ENCODE measurements at places on chromosomes 4 and X.

DNA sequence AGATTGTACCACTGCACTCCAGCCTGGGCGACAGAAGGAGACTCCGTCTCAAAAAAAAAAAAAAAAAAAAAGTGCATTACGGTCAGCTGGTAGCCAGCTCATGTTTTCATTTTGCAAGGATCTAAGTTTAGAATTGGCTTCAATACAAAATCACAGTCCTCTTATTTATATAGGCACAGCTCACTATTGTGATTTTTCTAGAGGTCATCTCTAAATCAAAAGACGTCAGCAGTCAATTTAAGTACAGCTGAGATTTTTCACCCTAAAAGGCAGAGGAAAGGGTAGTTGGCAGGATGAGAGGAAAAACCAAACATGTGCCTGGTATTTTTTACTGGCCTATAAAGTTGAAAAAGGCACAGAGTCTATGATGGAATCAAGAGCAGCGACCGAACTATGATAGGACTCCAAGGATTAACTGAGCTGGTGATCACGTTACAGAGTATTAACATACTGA lies 30.8 kb downstream of the ASB5 start:
- DNase-seq, result no peak

- no peak for DNase-seq
These were observed 29.8 kb upstream of the PTCHD1 start for GRCh38 chrX:23304881-23305280.

DNA sequence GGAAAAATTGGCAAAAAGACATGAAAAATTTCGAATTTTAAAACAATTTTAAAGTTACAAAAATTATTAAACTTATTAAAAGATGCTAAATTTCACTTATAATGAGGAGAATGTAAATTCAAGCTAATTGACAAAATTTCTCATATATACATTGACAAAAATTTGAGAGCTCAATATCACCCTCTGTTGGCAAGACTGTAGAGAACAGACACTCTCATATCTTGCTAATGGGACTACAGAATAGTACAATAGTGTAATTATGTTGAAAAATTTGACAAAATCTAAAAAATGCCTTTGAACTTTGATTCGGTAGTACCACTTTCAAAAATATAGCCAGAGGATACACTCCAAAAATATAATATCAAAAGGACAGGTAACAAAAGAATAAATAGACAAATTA lies 29.8 kb downstream of the DCAF8L2 start:
- no peak for DNase-seq

DNA sequence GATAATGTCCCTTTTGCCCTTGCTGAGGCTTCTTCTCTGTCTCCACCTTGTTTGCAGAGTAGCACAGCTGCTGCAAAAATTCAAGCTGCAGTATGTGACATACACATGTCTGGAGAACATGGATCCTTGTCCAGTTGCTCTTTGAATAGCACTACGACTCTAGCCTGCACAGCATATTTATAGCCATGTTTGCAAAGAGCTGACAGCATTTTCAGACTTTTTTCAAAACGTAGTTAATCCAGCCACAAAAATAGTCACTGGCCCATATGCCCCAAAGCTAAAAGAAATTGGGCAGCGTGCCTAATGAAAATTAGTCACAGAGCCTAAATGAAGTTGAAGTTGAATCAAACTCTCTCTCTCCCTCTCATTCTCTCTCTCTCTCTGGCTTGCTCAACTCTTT lies 17.5 kb downstream of the SLC16A2 start:
- no peak for DNase-seq

- no peak for DNase-seq
These were observed 100.5 kb upstream of the GPR34 start for GRCh38 chrX:41588271-41588670.

DNA sequence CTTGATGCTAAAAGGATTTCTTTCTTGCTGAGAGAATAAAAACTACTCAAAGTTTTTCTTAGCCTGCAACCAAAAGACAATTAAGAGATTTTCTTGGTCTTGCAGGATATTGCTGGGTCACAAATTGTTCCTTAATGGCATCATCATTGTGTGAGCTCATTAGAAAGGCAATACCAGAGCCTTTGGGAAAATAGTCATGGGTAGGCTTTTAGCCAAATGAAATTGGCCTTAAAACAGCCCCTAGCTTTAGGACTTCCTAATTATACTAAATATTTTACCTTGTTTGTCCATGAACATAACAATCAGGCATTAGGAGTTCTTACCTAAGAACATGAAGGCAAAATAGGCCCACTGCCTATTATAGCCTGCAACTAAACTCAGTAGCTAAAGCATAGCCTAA lies 10.4 kb upstream of the FAM13A start:
- DNase-seq, result no peak

DNA sequence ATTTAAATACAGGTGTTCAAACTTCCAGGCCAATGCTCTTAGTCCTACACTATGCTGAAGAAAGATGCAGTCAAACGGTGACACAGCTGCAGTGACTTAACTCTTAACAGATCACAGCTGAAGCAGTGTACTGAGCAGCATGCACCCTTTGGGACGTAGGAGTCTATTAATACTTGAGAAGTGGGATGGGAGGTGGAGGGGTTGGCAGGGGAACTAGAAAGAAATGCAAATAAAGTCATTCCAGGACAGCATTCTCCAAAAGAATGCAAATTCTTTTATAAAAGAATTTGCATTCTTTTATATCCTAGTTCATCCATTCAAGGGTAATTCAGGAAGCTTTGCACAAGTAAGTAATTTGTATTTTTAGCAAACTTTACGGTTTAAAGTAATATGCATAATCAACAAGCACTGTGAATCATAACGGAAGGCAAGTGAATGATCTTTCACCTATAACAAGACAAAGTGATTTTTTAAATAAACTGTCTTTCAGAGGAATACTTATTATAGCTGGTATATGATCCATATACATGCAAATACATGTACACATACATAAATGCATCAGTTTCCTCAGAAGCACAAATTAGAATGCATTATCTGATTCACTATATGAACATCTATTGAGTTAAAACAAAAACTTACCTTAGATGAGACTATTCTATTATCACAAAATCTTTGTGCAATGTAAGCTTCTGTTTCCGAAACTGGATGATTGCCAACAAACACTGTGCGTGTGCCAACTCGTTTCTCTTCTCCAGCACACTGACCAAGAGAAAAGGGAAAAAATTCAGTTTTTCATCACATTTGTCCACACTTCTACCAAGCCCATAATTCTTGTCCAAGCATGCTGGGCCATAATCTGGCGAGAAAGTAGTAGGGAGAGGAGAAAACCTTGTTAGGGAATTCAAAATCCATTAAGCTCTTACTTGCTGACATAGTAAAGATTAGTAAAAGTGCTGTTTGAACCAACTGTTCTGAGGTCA lies 106.5 kb downstream of the ATP11C start:
- DNase-seq, result no peak

DNA sequence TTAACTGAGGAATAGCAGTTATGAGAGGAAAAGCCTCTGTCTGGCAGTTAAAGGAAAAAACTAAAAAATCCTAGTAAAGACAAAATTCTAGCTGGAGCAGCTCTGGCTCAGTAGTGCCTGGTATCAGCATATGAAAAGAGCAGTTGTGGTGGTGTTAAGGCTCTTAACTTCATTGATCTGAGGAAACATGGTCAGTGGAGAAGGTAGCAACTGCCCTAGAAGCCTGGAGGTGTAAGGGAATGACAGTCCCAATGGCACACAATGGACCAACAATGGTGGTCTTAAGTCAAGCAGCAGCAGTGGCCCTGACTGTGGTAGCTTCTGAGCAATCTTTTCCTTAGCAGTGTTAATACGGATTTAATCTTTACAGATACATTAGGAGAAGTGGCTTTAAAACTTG lies 189.6 kb upstream of the POF1B start:
- no peak for DNase-seq

GRCh38 chr4:20095805-20096541 lies 155.7 kb upstream of the SLIT2 start:
- DNase-seq, result no peak

DNA sequence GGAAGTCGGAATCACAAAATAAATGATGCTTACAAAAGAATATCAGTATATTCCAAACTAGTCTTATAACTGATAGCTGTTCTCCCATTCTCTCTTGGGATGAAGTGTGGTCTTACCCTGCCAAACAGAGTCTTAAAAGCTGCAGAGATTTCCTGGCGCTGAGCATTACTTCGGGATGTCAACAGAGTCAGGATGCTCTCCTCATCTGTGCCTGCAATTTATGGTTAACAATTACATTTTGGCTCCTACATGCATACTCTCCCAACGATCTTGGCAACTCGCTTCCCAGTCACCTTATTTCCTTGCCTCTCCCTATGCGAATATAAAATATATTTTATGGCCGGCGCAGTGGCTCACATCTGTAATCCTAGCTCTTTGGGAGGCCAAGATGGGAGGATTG lies 12.2 kb downstream of the ANXA5 start:
- DNase-seq, result no peak

GRCh38 chrX:69493766-69494165 lies 10.4 kb upstream of the NALF2 start:
- no peak for DNase-seq

GRCh38 chr4:10003666-10004065 lies 17.6 kb downstream of the SLC2A9 start:
- no peak for DNase-seq

GRCh38 chr4:125346616-125347015 lies 31.9 kb downstream of the FAT4 start:
- DNase-seq, result no peak

- DNase-seq, result no peak
These were observed 12.5 kb downstream of the SH2D1A start for GRCh38 chrX:124358800-124359383.

DNA sequence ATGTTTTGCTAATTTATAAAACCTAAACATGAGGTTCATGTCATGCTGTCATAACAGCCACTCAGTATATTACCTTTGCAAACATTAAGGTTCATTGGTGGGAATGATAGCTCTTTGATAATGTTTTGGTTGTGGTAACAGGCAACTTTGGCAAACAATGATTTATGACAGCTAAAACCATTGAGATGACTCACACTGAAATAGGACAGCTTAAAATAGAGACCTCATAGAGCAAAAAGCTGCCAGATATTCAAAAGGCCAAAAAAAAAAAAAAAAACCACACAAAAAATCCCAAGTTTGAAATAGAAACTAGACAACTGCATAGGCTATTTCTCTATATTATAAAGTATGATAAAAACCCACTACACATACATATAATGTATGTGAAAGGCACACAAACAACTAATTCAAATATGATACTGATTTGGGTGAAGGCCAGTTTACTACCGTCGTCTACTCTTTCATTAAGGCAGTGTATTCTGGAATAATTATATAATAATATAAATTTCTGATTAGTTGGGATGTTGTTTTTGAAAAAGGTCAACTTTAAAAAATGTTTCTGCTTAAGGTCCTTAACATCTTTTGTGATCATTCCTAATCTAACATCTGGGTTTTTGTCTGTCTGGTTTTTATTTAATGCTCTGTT lies 646.0 kb upstream of the PITX2 start:
- no peak for DNase-seq
